H7 (cell line): ENCODE measurements at places on chromosomes 2 and 18. TPM values are rescaled to one million over a fixed set of nuclear protein-coding genes. Genes with fewer than 3 reads are reported as not detected.

Gene TCF7L1
- total RNA-seq: 9.9 and 10.7 TPM in 2 replicates

Gene TUBB8B
- total RNA-seq: 0.11 and 0.17 TPM in 2 replicates

- DNase-seq: peak; percentile 77
These were observed 794 bp downstream of the NOTO start for GRCh38 chr2:73203055-73203681.

- DNase-seq: peak; percentile 87
These were observed 707 bp downstream of the SALL3 start for GRCh38 chr18:78980279-78980771.

DNA sequence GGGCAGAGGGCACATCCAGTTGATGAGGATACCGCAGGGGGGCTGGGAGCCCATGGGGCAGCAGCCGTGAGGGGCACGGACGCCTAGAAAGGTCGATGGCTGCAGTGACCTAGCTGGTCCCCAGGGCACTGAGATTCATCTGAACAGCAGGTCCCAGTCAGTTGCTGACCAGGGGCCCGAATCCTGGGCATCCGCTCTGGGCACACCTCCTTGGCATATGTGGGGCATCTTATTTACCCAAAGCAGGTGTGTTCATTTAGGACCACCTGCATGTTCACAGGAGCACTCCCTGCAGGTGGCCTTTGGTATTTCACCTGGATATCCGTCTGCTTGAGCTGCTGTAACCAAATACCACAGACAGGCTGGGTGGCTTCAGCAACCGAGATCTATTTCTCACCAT lies 72.0 kb upstream of the ODC1 start:
- DNase-seq: peak; percentile 82

GRCh38 chr2:235749771-235750160 lies 255.9 kb downstream of the AGAP1 start:
- no peak for DNase-seq

DNA sequence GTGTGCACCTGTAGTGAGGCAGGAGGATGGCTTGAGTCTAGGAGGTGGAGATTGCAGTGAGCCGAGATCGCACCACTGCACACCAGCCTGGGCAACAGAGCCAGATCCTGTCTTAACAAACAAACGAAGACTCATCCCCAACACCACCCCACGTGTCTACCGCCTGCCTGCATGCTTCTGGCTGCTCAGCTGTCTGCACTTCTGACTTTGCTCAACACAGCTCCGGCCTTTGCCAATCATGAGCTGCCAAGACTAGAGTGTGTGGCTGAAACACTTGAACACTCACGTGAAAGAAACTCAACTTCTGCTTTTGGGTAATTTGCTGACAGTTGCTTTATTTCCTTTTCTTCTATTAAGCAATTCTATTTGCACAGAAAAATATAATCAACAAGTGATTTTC lies 32.1 kb upstream of the SP3 start:
- DNase-seq: no peak

DNA sequence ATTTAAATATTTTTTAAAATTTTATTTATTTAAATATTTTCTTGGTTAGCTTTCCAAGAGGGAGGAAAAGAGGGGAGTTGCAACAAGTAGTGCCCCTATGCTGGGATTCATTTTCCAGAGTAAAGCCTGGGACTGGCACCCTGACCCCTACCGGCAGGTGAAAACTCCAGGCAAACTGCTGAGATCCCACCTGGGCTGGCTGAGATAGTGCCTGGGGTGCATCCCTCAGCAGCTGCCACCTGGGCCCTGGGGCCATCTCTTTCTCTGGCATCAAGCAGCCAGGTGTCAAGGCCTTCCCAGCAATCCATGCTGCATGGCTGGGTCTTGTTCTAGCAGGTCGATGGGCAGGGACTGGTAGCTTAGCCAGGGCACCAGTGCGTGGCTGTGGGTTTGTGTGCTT lies 6.6 kb downstream of the SIX2 start:
- peak; percentile 64 for DNase-seq

- no peak for DNase-seq
These were observed 18.6 kb upstream of the VPS4B start for GRCh38 chr18:63440881-63441280.

- DNase-seq: no peak
These were observed 196.1 kb upstream of the CTAGE1 start for GRCh38 chr18:22613788-22614187.

- DNase-seq: no peak
These were observed 745.0 kb downstream of the CBLN2 start for GRCh38 chr18:71798986-71799673.

Gene SP5
- 7.0 and 10.1 TPM in 2 replicates for total RNA-seq

DNA sequence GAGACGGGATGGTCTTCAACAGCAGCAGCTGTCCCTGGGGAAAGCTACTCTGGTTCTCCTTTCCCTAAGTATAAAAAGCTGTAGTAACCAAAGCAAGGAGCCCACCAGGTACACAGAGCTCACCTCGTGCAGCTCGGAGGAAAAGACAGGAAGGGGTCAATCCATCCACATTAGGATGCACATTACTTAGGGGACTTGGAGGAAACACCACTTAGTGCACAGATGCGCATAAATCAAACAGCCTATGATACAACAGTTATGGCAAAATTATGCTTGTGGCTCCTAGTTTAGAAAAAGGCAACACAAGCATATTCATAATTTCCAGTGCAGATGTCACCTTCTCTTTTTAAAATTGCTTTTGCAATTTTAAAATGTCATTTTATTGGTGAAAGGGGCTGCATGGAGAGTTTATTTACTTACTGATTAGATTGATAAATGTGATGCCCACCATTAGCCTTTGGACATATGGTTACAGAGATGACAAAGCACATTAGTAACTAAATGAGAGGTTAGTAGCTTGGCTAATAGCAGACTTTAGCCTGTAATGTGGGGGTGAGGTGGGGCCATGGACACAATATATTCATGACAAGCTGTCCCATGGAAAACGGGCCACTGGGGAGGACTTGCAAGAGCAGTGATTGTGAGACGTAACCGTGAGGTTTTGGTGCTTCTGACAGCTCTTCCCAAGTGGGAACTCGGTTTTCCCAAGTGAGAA lies 199.8 kb downstream of the MYT1L start:
- no peak for DNase-seq

Gene MATN3
- total RNA-seq: 1.8 and 3.6 TPM in 2 replicates

DNA sequence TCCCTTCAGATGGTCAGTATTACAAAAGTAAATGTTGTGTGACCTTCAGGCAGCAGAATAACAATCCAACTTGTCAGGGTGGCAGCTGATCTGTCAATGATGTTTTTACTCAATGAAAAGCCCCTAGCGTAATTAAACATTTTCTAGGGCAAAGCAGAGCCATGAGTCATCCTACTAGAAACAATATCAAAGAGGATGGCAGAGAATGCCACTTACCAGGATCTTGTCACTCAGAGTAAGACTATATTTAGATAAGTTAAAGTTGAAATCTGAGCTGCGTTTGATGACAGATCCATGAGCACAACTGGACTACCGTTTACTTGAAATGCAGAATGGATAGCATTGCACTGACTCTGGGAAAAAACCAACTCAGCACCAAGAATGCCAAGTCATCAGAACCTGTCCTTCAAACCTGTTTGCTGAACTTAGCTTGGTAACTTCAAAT lies 612.6 kb upstream of the ACVR2A start:
- DNase-seq: no peak

- DNase-seq: no peak
These were observed 100.7 kb downstream of the LYPD6 start for GRCh38 chr2:149430743-149431736.

GRCh38 chr2:88866756-88867155 lies 175.3 kb downstream of the RPIA start:
- DNase-seq: no peak

DNA sequence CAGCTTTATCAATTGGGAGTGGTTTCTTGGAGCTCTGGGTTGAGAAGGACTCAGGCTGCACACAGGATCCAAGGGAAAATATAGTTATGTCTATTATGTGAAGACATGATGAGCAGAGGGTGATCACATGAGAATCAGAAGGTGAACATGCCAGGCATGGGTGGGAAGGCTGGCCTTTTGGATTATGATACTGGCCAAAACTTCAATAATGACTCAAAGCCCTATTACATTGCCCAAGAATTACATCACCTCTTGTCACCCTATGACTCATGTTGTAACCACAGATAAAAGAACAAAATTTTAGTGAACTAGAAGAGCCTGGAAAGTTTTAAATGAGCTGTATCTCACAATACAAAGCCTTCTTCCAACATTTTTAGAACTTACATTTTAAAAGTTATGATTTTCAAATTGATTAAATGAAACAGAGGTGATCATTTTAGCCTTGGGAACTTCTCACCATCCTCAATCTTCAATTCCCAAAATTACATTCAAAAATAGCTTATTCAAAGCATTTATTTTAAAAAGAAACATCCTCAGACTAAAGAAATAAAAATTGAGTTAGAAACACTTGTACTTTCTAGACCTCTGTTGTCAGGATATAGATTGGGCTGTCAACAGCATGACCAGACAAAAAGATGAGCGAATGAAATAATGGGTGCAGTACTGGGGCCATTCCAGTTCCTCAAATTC lies 428.3 kb downstream of the MBD2 start:
- DNase-seq: no peak

Gene GPR45
- total RNA-seq: 0.15 TPM in 1 of 2 replicates, not detected in the other

- DNase-seq: no peak
These were observed 66.8 kb downstream of the UXS1 start for GRCh38 chr2:106127282-106127771.

GRCh38 chr2:212535996-212536816 lies 2.4 kb downstream of the ERBB4 start:
- DNase-seq: peak; percentile 25

GRCh38 chr2:69616755-69617154 lies 26.8 kb downstream of the AAK1 start:
- DNase-seq: no peak

GRCh38 chr2:173948842-173949241 lies 16.3 kb downstream of the SP3 start:
- DNase-seq: no peak

GRCh38 chr2:9494081-9494480 lies 19.7 kb downstream of the IAH1 start:
- no peak for DNase-seq

GRCh38 chr18:34352385-34353163 lies 127.9 kb upstream of the NOL4 start:
- peak; percentile 13 for DNase-seq

DNA sequence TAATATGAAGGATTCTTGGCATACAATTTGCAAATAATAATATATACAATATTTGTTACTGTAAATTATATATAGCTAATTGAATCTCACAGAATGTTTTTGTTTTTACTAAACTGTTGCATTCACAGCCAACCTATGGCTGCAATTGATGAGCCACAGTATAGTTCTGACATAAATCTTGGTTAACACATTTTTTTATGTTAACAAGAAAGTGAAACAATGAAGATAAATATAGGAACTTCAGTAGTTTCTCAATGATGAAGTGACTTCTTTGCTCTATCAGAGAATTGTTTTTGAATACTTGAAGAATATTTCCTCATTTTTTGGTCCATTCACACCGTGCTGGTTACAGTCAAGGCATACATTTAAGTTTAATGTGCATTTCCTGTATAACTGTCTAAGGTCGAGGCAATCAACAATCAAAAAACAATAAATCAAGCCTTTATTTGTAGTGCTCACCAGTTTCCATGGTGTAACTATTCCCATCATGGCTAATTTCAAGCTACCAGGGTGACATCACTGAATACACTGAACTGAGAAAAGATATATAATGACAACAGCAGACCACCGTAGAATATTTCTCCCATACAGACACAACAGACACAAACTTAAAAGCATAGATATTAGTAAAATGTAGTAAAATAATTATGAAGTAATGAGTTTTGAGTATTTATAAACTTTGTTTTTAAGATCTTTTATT lies 12.9 kb upstream of the ETAA1 start:
- no peak for DNase-seq

- DNase-seq: peak; percentile 80
These were observed 31.5 kb downstream of the ACVR1C start for GRCh38 chr2:157596992-157597681.

Gene ZNF396
- 1.4 and 2.0 TPM in 2 replicates for total RNA-seq

Gene PIK3C3
- 23.0 and 27.2 TPM in 2 replicates for total RNA-seq

DNA sequence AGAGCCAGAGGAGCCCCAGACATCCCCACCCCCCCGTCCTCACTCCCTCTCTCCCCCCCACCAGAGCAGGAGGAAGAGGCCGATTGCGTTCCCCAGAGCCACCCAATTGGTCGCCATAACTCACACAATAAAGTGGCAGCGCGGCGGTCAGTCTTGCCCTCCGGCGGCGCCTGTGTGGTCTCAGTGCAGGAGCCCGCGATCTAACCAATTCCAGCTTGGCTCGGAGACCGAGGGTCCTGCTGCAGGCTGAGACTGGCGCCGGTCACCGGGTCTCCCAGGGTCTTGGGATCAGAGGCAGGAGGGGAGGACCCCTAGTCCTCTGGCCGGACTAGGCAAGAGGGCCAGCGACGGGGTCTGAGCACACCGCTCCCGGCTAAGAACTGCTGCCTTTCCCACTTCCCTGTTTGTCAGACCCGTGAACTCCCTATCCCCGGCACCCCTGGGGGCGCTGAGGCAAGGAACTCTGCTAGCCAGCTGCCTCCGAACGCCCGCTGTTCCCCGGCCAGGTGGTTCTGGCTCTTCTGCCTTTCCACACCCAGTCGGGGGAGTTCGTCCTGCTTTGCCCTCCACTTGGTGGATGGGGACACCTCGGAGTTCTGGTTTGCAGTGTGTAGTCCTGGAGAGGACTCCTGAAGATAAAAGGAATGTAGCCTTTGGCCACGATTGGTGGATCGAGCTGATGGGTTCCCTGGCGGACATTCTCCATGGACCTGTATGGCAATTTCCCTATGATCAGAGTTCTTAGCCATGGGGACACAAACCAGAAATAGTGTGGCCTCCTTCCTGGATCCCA lies 1.0 kb upstream of the HOXD12 start:
- peak; percentile 76 for DNase-seq

DNA sequence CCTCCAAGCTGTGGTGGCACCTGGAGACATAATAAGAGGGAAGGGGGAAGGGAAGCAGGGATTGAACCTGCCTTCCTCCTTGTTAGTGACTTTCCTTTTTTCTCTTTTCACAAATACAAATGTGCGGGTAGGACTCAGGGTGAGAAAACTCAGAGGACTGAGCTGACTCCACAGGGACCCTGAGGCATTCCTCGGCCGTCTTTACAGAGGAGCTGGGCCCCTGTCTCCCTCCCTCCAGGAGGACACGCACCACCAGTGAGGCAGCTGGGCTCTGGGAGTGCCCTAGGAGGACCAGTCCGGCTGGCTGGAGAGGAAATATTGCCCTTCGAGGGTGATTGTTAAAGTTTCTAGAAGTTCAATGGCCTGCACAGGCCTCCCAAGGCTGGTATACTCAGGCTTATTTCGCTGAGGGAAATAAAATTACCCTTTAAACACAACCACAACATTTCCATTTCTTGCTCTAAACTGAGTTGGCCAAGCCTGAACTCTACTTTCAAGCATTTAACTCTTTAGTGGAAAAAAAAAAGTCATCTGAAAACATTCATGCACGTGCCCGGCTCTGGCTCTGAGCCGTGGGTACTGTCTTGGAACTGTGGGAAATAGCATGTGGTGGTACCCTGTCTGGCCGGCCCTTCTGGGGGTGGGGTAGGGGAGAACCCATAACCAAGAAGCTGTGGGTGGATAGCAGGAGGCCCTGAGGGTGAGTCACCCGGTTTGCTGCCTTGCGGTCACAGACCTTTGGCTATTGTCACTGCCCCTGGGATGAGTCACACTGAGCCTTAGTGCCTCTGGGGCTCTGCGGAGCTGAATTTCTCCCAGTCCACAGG lies 116.0 kb downstream of the COPS8 start:
- no peak for DNase-seq
